ENCODE measurements at places on chromosomes 16 and 17.

DNA sequence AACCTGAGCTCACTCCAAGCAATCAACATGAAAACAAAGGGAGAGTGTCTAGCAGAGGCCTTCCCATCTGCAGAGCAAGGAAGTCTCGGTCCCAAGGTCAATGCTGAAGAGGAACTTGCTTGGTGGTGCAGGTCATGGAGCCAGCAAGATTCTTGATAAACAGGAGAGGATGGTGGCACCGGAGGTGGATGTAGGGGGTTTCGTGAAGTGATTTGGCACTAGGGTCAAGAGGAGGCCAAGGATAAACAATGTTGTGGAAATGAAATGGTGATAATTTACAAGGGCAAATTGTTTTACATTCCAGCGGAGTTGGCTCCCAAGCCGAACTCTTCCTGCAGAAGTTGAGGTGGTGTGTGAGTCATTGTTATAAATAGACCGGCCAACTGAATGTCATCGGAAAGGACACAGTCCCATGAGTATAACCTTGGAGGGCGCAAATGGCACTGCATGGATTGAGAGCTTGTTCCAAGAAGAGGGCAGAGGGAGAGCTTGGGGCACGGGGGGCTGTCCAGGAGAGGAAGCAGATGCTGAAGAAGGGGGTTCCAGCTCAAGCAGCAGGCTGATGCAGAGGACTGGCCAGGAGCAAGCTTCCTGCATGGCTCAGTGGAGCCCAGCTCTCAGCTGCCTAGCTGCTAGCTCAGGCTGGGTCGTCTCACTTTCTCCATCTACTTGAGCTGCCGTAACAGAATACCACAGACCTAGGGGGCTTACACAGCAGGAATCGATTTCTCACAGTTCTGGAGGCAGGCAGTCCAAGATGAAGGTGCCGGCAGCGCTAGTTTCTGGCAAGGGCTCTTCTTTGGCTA lies 136.6 kb downstream of the COPRS start:
- DNase-seq: peak; percentile 54

DNA sequence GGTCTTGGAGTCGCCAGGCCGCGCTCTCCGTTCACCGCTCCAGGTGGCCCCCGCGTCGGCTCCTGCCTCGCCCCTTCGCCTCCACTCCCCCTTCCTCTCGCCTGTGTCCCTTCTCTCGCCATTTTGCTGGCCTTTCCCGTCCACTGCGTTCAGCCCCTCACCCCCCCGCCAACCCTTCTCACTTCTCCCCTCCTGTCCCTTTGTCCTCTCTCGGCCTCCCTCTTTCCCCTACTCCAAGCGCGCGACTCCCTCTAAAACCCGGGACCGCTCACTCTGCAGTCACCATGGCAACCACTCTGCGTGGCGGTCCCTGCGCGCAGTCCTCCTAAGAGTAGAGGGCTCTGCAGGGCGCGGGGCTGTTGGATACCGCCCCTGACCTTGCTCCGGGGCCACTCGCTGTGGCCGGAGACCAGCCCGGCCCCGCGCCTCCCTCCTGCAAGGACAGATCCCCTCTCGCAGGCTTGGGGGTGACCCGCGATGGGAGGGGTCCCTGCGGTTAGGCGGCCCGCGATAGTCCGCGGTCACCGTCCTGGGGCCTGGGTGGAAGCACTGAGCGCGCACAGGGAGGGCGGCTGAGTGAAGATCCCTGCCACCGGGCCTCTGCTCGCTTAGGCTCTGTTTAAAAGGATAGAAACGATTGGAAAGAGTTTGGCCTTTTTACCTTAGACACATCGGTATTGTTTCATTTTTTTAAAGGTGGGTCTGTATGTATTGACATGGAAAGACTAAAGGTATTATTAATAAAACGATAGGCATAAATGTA lies 454 bp downstream of the CCDC40 start:
- DNase-seq: peak; percentile 39

GRCh38 chr17:6413065-6413464 lies 21.9 kb downstream of the AIPL1 start:
- DNase-seq: peak; percentile 49

DNA sequence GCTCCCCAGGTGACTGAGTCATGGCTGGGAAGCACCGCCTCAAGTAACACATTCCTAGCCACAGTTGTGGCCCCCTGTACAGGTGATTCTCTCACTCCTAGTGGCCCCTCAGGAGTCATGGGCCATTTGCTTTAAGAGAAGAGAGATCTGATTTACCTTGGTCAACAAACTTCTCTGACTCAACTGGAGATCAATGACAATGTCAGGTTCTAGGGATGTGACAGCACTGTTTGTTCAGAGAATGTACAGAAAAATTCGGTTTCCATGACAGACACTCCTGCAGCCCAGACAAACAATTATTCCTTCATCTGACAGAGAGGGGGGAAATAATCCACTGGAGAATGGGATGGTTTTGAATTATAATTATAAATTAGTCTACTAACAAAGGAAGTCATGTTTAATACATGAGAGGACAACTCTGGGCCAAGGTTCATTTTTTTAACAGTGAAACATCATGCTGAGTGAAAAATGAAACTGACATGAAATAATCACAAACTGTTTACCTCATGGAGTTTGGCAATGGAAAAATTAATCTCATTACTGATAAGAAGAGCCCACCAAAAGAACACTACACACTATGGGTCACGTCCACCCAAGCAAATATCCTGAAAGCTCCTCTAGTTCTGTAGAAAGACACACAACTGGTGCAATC lies 9.7 kb downstream of the ERN1 start:
- DNase-seq: no peak

DNA sequence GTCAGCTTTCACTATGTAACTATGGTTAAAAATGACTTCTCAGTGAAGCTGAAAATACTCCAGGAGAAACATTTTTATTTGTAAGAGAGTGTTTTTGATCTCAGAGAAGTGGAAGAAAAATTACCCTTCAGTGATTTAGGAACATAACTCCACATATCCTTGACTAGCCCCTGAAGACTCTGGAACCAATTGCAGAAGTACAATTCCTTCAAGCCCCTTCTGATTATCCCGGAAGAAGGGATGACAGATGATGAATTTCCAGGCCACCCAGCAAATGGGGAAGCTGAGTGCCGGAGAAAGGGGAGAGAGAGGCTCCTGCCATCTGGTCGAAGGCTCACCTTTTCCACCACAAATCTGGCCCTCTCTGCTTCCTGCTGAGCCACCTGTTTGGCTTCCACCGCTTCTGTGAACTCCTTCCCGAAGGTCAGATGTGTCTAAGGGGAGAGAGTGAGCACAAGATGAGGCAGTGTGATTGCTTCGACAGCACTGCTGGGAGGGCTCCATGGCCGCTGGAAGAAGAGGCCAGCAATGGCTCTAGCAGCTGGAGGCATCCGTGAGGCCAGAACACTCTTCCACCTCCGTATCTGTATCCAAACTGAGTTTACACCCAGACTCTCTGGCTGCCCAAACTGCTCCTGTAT lies 8.1 kb downstream of the PHB1 start:
- no peak for DNase-seq

- DNase-seq: no peak
These were observed 5.8 kb downstream of the FOXN1 start for GRCh38 chr17:28511858-28512461.

DNA sequence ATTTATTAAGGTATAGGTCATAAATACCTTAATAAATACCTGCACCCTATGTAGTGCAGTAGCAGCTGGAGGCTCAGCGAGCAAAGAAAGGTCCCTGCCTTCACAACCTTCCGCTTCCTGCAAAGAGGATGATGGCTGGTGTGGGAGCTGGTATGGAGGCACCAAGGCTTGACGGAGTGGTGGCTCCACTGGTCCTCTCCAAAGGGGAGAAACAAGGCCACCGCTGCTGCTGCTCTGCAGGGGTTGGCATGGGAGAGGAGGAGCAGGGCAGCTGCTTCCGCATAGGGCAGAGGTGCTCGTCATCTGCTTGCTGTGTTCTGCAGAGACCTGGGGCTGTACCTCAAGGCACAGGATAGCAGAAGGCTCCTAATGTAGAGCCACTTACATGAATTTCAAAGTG lies 52.8 kb downstream of the NDEL1 start:
- DNase-seq: no peak

GRCh38 chr16:46768809-46769208 lies 20.7 kb upstream of the MYLK3 start:
- no peak for DNase-seq

- peak; percentile 15 for DNase-seq
These were observed 163.6 kb upstream of the C17orf78 start for GRCh38 chr17:37212179-37212578.

- no peak for DNase-seq
These were observed 53.2 kb downstream of the BANP start for GRCh38 chr16:88004391-88004790.

All from cardiac fibroblast (primary cell).